ENCODE measurements at places on chromosomes 3 and 15.
A peak's percentile ranks its signal among the peaks of the same experiment; 100 is the strongest.

- DNase-seq, result no peak
These were observed 2.4 kb downstream of the PLCH1 start for GRCh38 chr3:155742349-155742965.

- no peak for DNase-seq
These were observed 100.7 kb downstream of the ASB7 start for GRCh38 chr15:100703032-100703578.

- DNase-seq, result no peak
These were observed 23.3 kb downstream of the GRIP2 start for GRCh38 chr3:14516738-14517345.

DNA sequence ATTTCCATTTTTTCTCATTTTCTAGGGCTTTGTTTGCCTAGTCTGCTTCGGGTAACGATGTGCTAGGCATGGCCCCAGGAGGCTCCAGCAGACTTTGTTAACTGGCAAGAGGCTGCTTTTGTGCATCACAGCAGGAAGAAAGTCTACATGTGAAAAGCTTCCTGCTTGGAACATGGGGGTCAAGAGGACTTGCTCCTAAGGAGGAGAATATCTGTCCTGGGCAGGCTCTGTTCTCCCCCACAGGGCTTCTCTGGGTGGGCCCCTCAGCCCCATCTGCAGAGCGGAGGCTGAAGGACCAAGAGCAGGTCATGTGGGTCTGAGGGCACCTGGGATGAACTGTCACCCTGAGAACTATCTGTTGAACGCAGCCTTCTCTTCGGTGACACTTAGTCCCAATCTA, 94.7 kb downstream of the CCNL1 start:
- DNase-seq, result no peak

DNA sequence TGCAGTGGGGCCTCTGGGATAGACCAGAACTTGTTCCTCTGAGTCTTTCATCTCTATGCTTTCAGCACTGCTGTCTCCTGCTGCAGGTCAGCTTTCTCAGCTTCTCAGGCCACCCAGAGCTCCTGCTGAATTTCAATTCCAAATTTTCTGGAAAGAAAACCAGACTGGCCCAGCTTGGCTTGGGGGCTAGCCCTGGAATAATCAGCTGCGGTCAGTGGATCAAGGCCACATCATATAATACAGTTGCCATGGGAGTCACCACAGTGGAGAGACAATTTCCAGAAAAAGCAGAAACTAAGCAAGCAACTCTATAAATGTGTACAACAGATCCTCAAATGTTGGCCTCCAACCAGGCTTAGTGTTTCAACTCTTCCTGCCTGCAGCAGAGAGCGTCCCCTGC, 91.1 kb upstream of the SLC24A5 start:
- peak; percentile 25 for DNase-seq

DNA sequence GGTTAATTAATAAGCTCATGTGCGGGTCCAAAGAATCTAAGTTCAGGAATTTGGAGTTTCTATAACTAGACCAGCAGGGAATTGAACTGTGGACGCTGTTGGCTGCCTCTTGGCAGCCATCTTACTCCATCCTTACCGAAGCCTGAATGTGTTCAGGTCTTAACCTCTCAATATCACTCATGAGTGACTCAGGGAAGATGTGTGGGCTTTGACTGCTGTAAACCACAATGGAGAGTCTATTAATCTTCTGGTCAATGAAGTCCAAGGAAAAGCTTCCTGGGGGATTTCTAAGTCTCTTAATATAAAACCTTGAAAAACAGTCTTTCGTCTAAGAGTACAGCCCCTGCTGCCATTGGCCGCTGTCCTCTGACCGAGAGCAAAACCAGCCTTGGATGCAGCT, 46.7 kb upstream of the OXTR start:
- DNase-seq, result no peak

DNA sequence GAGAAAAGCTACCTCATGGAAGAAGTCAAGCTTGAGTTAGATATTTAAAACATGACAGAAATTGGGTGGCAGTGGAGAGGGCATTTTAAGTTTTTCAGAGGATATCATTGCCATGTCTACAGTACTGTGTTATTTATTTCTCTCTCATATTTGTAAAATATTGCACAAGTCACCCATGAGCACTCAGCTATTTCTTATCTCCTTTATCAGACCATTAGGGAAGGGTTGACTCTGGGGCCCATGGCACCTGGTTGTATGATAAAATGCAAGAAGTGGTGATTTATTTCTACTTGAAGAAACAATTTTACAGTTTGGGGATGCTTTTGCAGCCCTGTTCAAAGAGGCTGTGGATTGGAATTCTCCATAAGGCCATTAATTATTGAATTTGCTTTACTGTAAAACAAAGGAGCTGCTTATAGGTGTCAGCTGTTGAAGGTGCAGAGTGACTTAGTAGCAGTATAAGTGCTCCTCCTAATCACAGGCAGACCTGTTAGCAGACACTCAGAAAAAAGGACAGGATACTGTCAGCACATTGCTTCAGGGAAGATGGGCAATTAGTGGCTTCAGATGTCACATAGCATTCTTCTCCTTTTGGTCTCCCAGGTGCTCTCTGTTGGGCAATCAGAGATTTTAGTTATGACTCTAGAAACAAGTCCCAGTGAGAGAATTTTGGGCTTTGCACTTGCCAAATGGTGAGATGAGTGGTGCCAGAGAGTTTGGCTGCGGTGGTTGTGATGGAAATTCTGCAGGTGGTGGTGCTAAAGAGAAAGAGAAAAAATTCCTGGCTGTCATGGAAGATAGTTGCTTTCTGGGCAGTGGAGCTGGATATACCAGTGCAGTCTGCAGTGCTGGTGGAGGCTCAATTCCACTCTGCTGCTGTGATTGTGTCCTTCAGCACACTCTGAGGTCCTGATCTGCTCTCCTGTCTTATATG, 129.7 kb upstream of the ROPN1 start:
- no peak for DNase-seq

- no peak for DNase-seq
These were observed 41.8 kb downstream of the ANP32A start for GRCh38 chr15:68778876-68779275.

DNA sequence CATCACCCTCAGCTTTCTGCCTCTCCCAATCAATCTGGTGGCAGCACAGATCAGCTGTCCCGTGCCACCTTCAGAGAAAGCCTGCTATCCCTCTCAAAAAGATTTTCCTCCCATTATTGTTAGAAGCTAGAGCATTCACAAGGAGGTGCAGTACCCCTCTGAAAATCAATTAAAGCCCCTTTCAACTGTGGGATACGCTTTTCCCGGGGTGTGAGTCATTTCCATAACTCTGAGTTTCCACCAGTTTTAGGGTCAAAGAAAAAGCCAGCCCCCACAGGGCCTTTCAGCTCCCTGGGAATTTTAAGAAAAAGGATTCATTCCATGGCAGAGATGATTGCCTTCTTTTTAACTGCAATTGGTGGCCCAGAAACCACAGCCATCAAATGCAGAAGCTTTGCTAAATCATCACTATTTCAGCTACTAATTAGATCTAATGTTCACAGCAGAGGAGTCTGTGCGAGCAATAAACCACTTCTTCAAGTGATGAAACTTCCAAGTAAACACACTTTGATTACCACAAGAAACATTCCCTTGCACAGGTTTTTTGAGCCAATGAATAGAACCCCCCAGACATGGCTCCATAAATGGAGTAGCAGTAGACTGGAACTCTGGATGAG, 270.0 kb upstream of the TPRG1 start:
- no peak for DNase-seq

DNA sequence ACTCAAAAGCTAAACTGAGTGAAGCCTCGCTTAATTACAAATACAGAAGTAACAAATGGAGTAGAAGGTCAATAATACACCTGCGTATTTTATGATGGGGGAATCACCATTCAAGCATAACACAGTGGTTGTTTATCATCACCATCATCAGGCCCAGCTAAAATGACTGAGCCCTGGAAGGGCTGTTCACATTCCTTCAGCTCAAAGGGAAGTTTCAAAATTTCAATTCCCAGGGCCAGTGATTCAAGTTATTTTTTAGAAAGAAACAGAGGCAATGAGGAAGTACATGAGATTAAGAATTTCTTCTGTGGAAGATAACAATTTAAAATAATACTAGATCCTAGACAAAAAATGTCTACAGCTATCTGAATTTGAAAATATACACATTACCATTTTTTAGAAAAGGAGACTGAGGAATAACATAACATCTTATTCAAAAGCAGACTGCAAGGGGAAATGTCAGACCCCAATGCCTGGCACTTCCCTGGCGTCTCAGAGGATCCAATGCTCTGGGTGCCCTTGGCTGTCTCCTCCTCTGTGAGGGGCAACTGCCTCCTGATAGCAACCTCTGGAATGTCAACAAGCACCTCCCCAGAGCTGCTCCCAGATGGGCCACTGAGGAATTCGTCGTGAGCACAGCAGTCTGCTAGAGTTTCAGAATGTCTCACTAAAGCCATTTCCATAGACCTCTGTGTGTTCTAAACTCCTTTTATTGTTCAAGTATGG, 22.8 kb downstream of the EHD4 start:
- DNase-seq, result no peak

GRCh38 chr3:65015711-65016110, 327.9 kb upstream of the ADAMTS9 start:
- DNase-seq, result no peak

DNA sequence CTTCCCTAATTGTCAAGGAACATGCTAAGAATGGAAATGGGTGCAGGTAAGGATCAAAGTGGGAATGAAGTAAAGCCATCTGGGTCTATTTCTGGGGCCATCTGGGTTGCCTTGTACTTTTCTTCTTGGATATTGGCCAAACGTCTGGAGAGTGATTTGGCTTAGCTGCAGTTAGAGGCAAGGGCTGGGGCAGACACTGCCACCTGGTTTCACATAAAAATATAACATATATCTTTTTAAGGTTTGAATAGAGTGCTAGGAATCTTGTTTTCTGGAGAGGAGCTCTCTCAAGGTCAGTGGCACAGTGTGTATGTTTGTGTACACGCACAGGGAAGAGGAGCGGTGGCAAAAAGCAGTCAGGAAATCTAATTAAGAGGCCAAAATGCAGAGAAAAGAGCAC, 24.7 kb upstream of the EOMES start:
- no peak for DNase-seq

GRCh38 chr3:148642616-148643015, 55.1 kb upstream of the AGTR1 start:
- DNase-seq, result no peak

DNA sequence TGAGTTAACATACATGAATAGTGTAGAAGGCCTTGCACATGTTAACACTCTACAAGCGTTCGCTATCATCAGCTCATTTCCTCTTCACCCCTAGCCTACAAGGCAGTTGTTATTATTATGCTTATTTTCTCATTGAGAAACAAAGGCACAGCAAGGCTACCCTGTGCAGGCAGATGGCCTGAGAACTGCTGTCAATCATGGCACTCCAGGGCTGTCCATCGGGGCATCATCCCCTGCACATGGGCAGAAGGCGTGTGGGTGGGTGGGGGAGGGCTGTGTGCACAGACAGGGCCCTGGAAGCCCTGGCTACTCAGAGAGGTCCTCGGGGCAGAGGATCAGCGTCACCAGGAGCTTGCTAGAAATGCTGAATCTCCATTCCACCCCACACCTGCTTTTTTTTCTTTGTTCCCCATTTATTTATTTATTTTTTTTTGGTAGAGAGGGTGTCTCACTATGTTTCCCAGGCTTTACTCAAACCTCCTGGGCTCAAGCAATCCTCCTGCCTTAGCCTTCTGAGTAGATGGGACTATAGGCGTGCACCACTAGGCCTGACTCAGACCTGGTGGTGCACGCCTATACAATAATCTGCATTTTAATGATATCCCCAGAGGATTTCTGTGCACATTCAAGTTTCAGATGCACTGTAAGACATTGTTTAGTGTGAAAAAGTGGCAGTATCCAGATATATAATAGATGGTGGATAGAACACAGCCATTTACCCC, 9.6 kb upstream of the ZXDC start:
- DNase-seq, result no peak

GRCh38 chr3:133892541-133893231, 3.0 kb downstream of the RAB6B start:
- no peak for DNase-seq

DNA sequence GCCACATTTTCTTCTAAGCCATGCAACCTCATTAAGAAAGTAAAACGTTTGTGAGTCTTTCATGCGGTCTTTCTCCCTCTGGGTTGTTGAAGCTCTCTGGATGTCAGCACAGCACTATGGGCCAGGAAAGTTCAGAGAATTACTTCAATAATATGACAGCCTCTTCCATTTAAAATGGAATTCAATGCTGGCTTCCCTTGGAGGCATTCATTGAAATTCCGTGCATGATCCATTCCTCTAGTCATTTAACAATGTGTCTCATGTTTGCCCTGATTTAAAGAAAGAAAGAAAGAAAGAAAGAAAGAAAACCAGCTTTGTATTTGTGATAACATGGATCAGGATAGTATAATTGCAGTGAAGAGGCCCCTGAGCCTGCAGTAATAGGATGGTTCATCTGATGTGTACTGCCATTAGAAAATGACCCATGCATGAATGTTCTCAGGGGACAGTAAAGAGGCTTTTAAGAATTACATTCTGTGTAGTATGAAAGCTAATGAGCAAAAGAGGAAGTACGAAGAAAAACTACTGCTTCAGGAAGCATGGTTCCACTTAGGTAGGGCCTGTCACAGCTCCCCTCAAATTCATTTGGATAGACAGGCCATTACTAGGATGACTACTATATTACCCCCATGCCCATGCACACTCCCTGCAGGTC, 146.0 kb downstream of the ARPP21 start:
- DNase-seq, result no peak

DNA sequence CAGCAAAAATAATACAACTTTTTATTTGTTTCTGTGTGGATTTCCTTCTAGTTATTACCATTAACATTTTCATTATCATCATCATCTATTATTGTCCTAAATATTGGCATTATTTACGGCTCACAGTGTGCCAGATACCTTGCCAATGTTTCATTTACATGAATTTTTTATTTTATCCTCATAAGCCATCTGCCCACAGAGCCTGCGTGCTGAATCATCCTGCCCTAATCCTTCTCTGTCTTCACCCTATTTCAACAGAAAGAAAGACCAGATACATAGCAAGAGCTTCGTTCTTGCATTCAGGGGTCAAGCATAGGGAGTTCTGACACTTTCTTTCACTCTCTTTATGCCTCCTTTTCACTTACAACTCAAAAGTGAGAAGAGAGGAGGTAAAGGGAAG, 82.0 kb downstream of the KCNMB2 start:
- no peak for DNase-seq

DNA sequence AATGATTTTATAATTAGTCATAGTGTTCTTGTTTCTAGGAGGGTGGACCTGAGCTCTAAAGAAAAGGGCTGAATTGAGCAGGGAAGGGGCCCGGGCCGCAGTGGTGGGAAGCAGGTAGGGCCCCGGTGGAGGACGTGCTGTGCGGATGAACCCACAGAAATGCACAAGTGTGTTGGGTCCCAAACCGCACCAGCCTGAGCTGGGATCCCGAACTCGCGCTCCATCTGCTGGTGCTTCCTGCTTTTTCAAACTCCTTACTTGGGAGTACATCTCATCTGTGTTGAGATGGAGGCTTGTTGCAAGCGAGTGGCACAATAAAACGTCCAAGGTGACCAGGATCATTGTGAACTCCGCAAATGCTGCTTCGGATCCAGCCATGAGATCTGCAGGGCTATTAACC, 244.8 kb upstream of the IGF1R start:
- no peak for DNase-seq

GRCh38 chr15:70556779-70557178, 206.6 kb downstream of the UACA start:
- no peak for DNase-seq

GRCh38 chr3:120144267-120144666, 50.0 kb upstream of the GSK3B start:
- DNase-seq, result no peak
